ENCODE measurements at places on chromosomes 7 and 10.

GRCh38 chr7:114416129-114416990 is 1.7 kb downstream of the FOXP2 start:
- no peak for DNase-seq

DNA sequence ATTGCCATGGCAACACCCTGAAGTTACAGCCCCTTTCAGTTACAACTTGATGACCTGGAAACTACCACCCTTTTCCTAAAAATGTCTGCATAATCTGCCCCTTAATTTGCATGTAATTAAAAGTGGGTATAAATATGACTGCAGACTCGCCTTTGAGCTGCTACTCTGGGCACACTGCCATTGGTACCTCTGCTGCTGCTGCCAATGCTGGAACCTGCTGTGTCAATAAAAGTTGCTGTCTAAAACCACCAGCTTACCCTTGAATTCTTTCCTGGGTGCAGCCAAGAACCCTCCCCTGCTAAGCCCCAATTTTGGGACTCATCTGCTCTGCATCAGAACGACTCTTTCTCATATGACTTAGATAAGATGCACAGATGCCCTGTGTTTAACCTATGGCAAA is 10.2 kb upstream of the FRA10AC1 start:
- DNase-seq, result no peak

DNA sequence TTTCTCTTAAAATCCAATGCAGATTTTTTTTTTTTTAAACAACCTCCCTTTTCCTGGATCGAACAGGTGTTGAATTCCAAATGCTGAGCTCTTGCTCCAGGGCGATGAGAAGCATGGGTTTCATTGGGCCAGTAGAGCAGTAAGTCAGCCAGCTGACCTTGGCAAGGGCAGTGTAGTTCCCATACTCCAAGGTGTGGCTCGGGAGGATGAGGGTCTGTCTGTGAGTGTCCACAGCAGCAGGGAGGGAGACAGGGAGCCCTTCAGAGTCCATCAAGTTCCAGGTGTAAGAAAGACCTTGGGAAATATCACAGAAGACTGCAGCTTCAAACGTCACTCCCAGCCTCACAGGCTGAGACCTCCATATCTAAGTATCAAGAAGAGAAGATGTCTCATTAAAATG is 50.4 kb downstream of the PKD1L1 start:
- DNase-seq, result no peak

- DNase-seq, result no peak
Observed at GRCh38 chr7:73690646-73691045, 7.2 kb downstream of the BUD23 start.

GRCh38 chr7:117871778-117872538 is 1.3 kb downstream of the CTTNBP2 start:
- no peak for DNase-seq

DNA sequence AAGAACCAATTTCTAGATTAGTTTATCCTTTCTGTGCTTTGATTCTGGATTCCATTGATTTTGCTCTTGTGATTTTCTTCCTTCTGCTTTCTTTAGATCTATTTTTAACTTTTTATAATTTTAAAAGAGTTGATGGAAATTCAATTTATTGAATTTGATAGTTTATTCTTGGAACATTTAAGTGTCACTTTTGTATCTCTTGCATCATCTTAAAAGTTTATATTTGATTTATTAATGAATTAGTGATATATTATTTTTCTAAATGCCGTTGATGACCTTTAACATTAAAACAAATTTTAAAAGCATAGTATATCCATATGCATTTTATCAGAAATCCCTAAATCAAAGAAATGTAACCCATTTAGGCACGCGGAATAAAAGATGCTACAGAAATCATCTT is 26.9 kb downstream of the DMTF1 start:
- no peak for DNase-seq
